ENCODE measurements at places on chromosomes 2 and 18.
A peak's percentile ranks its signal among the peaks of the same experiment; 100 is the strongest.

GRCh38 chr18:10521566-10521965, 4.3 kb upstream of the NAPG start:
- no peak for DNase-seq

- DNase-seq, result no peak
Measured at GRCh38 chr2:147614979-147615470, 229.8 kb upstream of the ACVR2A start.

DNA sequence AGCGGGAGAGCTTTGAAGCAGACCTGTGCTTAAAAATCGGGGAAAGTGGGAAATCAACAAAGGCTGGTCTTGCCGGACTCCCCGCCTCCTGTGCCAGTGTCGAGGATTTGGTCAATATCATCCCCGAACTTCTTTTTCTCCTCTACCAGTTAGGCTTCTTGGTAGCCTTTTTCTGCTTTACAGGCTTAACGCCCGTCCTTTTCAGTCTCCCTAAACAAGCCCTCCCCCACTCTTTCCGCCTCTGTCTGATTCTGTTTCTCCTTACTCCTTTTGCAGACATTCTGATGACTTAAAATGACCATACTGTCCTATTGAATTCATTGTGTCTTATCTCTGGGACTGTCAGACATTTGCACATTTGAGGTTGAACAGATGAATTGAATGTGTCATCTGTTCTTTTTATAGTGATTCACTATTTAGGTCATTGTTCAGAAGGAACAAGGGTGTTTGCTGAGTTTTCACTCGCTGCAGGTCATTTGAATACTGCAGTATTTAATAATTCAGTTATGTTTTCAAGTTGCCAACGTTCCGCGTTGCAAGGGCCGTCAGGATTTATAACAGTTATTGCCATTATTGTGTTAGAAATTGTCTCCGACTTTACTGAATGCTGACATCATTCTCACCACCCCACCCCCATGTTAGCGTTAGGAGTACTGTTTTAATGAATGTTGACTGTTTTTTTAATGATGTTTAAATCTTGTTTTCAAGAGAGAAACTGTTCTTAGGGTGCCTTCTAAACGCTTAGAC, 1.1 kb downstream of the ITGAV start:
- peak; percentile 51 for DNase-seq

GRCh38 chr2:562391-563364, 114.5 kb downstream of the TMEM18 start:
- DNase-seq, result no peak

DNA sequence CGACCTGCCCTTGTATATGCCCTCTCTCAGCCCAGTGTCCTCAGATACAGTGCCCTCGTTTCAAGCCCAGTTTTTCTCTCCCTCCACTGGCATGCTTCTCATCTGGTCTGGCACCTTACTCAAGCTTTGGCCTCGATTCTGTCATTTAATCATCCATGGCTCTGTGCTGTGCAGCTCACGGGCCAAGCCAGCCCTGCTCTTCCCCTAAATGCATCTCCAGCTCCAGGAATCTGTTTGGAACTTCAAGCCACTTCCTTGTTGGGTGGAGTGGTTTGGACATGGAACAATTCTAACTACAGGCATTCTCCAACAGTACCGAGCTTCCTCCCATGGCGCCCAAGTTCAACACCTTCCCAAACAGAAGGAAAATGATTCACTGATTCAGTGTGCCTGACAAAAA, 76.7 kb upstream of the ZNF397 start:
- DNase-seq, result no peak

GRCh38 chr2:131154647-131155046, 49.5 kb downstream of the PLEKHB2 start:
- DNase-seq, result no peak

DNA sequence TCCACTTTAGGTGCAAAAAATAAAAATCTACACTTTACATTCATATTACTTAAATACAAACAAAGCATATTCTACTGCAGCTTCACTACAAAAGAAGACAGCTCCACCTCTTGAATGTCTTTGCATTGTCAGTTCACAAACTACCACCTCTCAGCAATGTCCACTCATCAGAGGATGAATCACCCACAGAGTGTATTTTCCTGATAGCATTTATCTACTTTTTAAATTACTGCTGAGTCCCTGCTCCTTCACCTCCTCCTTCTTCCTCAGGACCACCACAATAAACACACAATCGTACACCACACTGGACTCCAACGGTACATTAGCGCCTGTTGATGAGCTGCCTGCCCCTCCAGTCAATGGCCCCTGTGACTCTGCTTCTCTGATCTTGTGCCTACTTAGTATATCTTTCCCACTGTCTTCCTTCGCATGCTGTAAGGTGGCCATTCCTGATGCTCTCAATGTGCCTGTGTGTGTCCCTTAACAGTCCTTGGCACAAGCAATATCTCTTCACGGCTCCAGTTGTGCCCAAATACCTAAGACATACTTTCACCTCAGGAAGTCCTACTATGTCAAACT, 120.9 kb downstream of the DHRS9 start:
- no peak for DNase-seq

DNA sequence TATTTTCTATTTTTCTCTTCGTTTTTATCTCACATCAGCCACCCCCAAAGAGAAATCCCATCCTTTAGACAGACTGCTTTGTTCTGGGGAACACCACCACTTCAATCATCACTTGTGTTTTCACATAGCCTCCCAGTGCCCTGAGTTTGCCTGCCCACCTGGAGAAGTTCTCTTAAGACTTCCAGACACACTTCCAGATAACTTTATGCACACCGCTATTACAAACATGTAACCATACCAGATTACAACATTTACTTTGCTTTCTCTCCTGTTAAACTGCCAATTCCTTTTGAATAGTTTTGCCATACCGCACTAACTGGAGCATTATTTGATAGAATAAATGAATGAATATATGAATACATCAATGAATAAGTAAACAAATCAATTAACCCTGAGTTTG, 1353.6 kb downstream of the DPP10 start:
- DNase-seq, result no peak

DNA sequence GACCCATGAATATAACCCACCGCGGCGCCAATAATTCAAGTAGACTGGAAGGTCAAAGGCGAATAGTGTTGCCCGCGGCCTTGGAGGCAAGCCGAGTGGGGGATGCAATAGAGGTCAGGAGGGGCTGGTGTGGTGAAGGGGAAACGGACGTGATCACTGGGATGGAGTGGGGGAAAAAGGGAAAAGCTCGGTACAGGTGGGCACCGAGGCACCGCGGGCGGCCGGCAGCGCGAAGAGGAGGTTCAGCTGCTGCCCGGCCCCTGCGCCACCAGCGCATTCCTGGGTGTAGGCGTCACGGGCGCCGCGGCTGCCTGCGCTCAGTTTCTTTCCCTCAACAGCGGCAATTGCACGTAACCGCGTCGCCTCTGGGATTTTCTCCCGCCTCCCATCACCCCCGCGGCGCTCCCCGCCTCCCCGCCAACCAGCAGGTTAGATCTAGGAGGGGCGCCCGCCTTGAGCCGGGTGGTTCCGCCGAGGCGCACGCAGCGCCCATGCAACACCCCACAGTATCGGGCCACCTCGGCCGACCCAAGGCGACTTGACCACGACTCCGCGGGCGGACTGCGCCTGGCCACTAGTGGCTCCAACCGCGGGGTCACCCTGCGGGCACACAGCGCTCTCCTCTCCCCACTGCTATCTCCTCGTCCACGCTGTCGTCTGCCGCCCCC, 1.5 kb downstream of the RND3 start:
- peak; percentile 89 for DNase-seq

GRCh38 chr2:233059547-233059796, 670 bp upstream of the INPP5D start:
- DNase-seq, result no peak

DNA sequence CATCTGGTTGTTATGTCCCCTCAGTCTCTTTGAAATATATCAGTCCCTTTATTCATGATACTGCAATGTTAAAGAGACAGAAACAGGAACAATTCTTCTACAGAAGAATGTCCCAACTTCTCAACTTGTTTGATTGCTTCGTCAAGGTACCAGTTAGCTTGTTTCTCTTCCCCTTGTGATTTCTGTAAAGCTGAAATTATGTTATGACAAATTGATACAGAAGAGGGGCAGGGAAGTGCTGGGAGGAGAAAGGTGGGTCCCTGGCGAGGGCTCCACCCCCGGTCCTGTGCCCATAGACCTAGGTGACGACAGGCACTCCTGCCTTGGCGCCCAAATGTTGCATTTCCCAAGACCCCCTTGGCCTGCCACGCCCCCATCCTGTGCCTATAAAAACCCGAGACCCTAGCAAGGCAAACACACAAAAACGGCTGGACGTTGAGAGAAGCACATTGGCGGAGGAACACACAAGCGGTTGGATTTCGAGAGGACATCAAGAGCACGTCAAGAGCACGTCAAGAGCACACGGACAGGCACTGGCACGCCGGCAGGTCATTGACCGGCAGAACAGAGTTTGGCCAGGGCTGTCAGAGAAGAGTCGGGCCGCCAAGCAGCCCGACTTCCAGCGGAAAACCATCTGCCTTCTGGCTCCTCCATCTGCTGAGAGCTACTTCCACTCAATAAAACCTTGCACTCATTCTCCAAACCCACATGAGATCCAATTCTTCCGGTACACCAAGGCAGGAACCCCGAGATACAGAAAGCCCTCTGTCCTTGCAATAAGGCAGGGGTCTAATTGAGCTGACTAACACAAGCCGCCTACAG, 11.5 kb upstream of the RTN4 start:
- DNase-seq, result no peak

- no peak for DNase-seq
Measured at GRCh38 chr2:96963316-96963715, 23.1 kb downstream of the FAM178B start.

- DNase-seq, result peak; percentile 48
Measured at GRCh38 chr2:121502246-121502645, 28.4 kb upstream of the RNU4ATAC start.

DNA sequence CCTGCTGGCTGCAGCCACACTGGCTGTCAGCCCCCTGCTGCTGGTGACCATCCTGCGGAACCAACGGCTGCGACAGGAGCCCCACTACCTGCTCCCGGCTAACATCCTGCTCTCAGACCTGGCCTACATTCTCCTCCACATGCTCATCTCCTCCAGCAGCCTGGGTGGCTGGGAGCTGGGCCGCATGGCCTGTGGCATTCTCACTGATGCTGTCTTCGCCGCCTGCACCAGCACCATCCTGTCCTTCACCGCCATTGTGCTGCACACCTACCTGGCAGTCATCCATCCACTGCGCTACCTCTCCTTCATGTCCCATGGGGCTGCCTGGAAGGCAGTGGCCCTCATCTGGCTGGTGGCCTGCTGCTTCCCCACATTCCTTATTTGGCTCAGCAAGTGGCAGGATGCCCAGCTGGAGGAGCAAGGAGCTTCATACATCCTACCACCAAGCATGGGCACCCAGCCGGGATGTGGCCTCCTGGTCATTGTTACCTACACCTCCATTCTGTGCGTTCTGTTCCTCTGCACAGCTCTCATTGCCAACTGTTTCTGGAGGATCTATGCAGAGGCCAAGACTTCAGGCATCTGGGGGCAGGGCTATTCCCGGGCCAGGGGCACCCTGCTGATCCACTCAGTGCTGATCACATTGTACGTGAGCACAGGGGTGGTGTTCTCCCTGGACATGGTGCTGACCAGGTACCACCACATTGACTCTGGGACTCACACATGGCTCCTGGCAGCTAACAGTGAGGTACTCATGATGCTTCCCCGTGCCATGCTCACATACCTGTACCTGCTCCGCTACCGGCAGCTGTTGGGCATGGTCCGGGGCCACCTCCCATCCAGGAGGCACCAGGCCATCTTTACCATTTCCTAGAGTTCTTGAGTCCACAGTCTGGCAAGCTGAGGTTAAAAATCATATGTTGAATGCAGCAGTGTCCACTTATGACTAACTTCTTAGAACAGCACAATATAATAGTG, 741 bp downstream of the GPR148 start:
- no peak for DNase-seq

DNA sequence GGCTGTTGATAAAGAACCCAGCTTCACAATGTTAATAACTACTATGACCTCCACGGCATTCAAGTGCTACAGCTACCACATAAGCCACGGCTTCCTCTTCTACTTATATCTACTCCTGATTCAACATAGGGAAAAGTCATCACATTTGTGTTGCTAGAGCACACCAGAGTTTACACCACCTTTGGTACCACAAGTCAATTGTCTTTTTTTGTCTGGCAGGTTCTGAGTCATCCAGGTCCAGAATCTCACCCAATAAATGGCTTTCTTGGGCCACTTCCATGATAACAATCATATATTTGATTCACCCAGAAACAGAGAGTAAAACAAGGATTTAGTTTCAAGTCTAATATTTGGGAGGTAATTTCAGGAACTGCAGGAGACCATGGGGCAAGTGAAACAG, 480.2 kb downstream of the TMX3 start:
- DNase-seq, result no peak

DNA sequence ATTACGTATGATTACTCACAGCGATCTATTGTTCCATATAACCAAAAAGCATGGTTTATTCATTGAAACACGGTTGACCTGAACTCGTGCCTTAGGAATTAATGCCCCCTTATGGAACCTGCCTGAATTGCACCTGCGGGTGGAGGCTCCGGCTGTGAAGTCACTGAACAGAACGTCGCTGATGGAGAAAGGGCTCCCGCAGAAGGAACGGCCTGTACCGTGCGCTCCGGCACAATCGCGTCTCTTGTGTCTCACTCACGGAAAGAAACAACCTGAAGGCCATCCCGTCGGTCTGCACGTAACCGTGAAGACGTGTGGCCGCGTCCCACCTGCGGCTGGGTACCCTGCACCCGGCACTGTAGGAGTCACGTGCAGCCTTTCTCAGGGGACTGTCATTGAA, 133.1 kb downstream of the NFATC1 start:
- peak; percentile 67 for DNase-seq

- DNase-seq, result peak; percentile 69
Measured at GRCh38 chr2:236343400-236344161, 79.4 kb upstream of the ASB18 start.

DNA sequence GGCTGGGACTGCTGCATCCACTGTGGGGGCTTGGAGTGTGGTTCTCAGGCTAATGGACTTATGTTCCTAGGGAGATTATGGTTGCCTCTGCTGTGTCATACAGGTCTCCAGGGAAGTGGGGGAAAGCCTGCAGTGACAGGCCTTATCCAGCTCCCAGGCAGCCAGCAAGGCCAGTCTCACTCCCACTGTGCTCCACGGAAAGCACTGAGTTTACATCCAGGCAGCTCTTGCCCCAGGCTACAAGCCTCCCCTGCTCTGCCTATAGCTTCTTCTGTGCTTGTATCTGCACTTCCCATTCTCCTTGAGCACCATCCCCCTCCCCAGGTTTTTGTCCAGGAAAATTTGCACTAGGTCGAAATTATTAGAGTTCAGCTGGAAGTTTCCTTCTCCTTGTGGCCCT, 231.9 kb downstream of the ZRANB3 start:
- DNase-seq, result no peak

GRCh38 chr2:2901384-2902345, 476.0 kb downstream of the EIPR1 start:
- no peak for DNase-seq

GRCh38 chr2:226798422-226799210, 1.0 kb downstream of the IRS1 start:
- DNase-seq, result peak; percentile 66

DNA sequence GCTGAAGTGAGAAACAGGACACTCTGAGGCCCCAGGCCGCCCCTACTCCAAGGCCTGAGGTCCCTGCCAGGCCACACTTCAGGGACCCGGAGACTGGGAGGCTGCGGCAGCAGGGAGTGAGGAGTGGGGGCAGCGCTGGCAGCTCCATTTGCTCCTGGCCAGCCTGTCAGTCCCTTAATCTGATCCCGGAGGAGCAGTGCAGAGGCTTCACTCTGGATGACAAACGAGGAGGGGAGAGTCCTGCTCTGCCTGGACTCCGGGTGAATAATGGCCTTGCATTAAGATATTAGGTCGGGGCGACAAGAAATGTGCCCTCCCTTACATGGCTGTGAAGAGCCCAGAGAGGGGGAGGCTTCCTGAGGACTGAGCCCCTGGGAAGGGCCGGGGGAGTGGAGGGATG, 14.3 kb upstream of the PRSS56 start:
- DNase-seq, result no peak

- no peak for DNase-seq
Measured at GRCh38 chr2:163417596-163418337, 318.0 kb downstream of the FIGN start.

Measured in fibroblast of skin of right quadriceps (primary cell).